Cortex of kidney (tissue), 1 donor: ENCODE measurements at places on chromosomes 1 and 21.

- DNase-seq = no peak
These were observed 318.5 kb upstream of the C1orf174 start for GRCh38 chr1:4218619-4219018.

DNA sequence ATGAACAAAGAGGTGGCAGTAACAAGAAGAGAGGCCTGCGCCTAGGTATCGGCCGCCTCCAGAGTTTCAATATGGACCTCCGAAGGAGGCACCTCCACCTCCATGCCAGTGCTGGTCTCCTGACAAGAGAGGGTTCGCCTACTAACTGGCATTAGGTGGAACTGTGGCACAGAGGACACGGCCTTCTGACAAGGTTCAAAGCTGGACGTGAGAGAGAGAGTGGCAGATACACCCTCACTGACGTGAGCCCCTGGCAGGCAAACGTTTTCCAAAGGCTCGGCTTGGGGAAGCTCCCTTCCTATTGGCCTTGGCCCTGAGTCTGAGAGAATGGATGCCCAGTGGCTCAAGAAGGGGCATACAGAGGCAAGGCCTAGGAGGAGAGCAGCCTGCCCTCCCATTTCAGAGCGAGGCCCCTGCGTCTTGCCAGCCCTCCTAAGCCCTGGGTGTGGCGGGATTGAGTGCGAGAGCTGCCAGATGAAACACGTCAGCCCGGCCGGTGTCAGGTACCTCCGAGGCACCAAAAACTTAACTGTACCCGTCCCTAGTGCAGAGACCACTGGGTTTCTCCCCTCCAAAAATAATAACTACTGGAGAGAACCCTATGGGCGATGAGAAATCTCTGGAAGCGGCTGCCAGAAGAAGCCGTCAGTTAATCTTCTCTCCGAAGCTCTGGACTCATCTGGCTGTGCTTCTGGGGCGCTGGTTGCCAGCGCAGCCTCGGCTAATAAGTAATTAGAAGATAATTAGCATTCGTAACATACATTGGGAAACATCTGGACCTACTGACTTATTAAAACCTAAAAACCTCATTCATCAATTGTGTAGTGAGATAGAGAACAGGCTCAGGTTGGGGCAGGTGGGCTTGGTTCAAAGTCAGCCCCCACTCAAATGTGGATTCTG is 283.6 kb downstream of the NPHP4 start:
- no peak for DNase-seq

DNA sequence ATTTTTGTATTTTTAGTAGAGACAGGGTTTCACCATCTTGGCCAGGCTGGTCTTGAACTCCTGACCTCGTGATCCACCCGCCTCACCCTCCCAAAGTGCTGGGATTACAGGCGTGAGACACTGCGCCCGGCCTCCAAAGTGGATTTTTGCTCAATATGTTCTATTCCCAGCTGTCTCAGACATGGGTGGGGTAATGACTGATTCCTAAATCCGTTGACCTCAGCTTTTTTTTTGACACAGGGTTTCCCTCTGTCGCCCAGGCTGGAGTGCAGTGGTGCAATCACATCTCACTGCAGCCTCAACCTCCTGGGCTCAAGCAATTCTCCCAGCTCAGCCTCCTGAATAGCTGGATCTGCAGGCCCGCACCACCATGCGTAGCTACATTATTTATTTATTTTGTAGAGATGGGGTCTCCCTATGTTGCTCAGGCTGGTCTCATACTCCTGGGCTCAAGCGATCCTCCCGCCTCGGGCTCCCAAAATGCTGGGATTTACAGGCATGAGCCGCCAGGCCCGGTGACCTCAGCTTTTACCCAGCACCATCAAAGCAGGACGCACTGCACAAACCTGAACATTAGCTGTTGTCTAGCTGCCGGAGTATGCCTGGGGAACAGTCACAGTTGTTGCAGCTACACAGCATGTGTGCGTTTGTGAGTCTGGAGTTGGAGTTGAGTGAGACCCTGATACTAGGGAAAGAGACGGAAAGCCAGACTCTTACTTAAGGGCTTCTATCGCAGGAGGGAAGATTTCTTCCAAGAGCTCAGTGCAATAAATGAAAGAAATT is 43.7 kb upstream of the PSEN2 start:
- no peak for DNase-seq

DNA sequence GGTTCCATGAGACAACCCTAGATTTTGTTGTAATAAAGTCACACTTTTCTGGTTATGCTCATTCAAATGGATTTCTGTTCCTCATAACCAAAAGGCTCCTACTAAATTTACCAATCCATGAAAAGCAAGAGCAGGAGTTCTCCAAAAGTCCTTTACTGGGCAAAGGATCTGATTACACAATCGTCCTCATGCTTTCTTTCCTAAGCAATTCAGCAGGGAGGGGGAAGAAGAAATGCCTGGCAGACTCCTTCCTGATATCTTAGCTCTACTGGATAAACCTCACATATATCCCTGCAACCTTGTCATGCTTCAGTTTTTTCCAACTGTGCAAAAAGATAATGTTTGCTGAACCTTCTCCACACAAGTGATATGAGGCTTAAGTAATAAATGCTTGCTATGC is 67.6 kb upstream of the GUCA2B start:
- DNase-seq = no peak

DNA sequence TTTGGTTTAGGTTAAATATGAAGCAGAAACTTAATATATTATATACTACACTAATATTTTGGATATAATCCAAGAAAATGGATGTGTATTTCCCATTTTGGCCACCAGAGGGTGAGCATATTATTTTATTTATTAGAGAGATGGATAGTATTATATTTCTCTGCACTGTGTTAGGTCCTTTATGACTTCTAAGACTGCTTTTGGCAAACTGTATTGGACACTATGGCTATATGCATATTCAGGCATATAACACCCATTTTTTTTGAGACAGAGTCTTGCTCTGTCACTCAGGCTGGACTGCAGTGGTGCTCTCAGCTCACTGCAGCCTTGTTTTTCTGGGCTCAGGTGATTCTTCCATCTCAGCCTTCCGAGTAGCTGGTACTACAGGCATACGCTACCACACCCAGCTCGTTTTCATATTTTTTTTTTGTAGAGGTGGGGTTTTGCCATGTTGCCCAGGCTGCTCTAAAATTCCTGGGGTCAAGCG is 17.8 kb upstream of the PGM1 start:
- no peak for DNase-seq

DNA sequence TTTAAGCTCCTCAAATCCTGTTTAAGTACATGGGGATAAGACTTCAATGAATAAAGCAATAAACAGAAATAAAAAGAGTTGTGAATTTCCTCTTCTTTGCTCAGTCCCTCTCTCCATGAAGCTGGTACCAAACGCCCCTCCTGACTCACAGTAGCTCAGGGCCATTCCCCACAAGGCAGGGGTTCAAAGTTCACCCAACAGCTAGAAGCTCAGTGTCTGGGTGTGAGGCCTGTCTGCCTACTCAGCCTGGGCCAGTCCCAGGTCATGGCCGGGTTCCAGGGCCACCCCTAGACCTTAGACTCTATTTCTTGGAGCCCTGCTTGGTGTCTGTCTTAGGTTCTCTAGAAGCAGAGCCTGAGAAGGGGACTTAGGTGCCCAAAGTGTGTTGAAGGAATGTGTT is 251.5 kb downstream of the GRIK3 start:
- DNase-seq = no peak

DNA sequence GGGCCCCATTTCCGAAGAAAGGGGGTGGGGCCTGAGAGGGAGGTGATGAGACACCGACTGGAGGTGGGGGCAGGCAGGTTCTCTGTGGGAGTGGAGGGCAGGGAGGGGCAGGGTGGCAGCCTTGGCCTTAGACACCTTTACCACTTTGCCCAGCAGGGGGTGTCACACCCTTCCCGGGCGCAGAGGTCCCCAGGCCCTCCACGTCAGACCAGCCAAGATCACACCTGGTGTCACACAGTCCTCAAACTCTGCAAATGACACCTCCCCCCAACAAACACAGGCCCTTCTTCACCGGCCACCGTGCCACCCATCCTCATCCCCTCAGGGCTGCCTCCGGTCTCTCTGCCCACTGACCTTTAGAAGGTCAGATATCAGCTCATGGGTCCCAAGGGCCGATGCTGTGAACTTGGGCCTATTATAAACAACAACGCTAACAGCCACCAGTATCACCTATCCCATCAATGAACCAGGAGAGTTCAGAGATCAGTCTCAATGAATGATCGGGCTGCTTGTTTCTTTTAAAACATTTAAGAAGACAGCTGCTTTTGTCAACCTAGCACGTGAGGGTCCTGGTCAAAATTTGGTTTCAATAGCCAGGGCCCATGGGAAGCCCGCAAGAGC is 103.9 kb downstream of the CASZ1 start:
- DNase-seq = no peak

GRCh38 chr1:64631346-64632034 is 113.4 kb upstream of the RAVER2 start:
- no peak for DNase-seq

- DNase-seq = no peak
These were observed 35.3 kb upstream of the DNASE2B start for GRCh38 chr1:84363019-84363418.

GRCh38 chr1:162343470-162343869 is 33.2 kb downstream of the SPATA46 start:
- DNase-seq = no peak

DNA sequence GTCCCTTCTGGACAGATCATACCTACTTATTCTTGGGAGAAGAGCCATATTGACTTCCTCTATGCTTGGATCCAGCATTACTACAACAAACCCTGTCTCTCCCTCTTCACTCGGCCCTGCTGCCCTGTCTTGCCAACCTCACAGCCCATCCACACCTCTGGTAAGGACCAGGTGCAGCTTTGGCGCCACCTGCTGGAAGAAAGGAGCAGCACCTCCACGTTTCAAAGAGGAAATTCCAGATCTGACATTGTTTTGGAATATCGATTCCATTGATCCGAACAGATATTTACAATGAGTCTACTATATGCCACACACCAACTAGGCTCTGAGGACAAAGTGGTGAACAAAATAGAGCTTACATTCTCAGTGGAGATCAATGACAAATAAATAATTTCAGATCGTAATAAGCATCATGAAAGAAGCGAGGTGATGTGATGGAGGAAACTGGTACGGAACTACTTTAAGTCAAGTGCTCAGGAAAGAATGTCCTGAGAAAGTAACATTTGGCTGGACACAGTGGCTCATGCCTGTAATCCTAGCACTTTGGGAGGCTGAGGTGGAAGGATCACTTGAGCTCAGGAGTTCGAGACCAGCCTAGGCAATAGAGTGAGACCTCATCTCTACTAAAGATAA is 18.7 kb downstream of the MFSD2A start:
- no peak for DNase-seq

DNA sequence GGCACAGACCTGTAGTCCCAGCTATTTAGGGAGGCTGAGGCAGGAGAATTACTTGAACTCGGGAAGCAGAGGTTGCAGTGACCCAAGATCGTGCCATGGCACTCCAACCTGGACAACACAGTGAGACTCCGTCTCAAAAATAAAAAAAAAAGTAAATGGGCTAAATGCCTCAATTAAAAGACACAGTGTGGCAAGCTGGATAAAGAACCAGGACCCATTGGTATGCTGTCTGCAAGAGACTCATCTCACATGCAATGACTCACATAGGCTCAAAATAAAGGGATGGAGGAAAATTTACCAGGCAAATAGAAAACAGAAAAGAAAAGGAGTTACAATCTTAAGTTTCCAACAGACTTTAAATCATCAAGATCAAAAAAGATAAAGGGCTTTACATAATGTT is 40.3 kb downstream of the ACBD6 start:
- no peak for DNase-seq

GRCh38 chr1:27816921-27817630 is 13.5 kb upstream of the PPP1R8 start:
- no peak for DNase-seq

DNA sequence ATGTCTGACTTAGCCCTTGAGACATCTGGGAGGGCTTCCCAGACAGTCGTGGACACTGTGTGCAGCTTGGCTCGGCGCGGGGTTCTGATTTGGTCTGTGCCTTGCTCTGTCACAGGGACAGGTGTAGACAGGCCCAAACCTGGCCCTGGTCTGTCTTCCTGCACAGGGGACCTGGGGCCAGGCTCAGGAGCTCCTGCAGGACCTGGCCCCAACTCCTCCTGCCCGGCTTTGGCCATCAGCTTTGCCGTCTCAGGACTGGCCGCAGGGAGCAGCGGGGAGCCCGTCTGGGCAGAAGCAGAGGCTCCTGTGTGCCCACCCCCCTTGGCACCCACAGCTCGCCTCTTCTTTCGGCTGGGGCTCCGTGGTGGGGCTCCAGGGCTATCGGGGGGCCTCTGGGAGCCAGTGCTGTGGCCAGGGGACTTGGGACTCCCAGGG is 1.7 kb downstream of the PERM1 start:
- no peak for DNase-seq

DNA sequence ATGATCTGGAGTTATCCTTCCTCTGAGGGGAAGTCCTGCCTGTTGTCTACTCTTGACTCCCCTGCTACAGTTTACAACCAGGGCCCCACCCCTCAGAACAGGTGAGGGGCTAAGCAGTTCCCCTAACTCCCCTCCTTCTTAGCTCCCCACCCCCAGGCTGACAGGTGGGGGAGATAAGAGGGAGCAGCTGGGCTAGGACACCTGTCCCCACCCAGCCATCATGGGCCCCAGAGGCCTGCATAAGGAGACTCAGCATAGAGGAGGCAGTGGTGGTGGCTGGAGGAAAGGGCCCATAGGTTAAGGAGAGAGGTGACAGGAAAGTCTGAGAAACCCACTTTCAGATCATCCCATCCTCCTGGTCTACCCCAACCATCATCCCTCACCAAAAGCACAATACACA is 6.8 kb downstream of the MEF2D start:
- no peak for DNase-seq

DNA sequence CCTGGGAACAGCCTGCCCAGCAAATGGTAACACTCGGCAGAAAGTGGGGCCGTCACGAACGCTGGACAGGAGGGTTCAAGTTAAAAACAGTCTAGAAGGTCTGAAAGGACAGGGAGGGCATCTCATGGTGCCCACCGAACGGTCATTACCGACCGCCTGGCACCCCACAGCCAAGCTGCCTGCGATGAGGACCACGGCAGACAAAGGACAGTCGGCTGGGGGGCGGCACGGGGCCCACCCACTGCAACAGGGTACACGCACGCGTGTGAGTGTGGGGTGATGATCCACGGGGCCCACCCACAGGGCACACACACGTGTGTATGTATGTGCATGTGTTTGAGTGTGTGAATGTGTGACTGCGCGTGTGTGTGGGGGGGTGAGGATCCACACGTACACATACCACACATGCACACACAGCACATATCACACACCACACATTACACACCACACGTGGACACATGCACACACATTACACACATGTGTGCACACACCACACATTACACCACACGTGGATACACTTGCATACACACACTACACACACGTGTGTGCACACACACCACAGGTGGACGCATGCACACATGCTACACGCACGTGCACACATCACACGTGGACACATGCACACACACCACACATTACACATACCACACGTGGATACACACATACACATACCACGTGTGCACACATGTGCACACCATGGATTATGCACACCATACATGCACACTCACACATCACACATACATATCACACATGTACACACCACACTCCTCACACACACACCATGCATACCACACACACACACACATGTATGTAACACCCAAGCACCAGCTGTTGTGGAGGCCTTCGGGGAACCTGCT is 63.2 kb downstream of the SLC19A1 start:
- DNase-seq = no peak
